ENCODE measurements at places on chromosomes 3 and 15.

GRCh38 chr3:149291178-149291577 lies 42.3 kb downstream of the TM4SF18 start:
- DNase-seq: no peak

GRCh38 chr3:135633078-135633477 lies 332.4 kb upstream of the PPP2R3A start:
- no peak for DNase-seq

- DNase-seq: peak; percentile 61
Measured at GRCh38 chr15:98647026-98647773, 1.1 kb upstream of the IGF1R start.

GRCh38 chr3:83321891-83322290 lies 1560.4 kb upstream of the GBE1 start:
- no peak for DNase-seq

- DNase-seq: no peak
Measured at GRCh38 chr3:172056416-172056815, 17.0 kb downstream of the FNDC3B start.

- no peak for DNase-seq
Measured at GRCh38 chr3:183988216-183988790, 29.4 kb downstream of the ABCC5 start.

- no peak for DNase-seq
Measured at GRCh38 chr15:76252249-76252648, 59.0 kb downstream of the ETFA start.

GRCh38 chr3:191329654-191330529 lies at the start of gene UTS2B:
Gene UTS2B, minus strand, starts transcription at chr3:191330526. Its CDS starts 48,337 bp downstream, at chr3:191282189.
- DNase-seq: no peak

GRCh38 chr3:87167628-87168456 lies 59.3 kb upstream of the CHMP2B start:
- DNase-seq: peak; percentile 21

DNA sequence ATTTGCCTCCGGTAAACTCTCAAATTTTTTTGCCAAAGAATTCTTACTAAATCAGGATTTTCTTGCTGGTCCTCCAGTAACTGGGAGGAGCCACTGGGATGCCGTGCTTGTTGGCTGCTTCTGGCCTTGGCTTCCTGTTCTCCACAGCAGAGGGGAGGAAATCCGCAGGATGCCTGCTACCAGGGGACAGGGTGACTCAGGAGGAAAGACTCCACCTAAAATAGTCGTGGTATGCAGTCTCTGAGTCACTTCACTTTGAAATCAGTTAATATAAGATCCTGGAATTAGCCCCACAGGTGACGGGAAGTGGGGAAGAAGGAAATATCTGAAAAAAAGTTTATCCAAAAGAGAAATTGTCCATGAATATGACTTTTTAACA lies 6.5 kb upstream of the TM4SF18 start:
- DNase-seq: no peak

GRCh38 chr3:168974617-168975403 lies 688.7 kb downstream of the MECOM start:
- no peak for DNase-seq

- DNase-seq: no peak
Measured at GRCh38 chr3:41001556-41001955, 197.7 kb upstream of the CTNNB1 start.

DNA sequence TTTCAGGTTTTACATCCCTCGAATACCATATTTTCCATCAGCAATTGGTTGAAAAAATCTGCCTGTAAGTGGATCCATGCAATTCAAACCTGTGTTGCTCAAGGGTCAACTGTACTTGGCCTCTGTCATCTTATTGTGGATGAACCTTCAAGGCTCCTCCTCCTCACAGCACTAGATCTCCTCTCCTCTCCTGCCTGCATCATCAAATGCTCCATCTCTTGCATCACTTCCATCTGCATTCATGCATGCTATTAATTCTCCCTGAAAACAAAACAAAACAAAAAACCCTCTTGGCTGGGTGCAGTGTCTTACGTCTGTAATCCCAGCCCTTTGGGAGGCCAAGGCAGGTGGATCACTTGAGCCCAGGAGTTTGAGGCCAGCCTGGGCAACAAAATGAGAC lies 10.1 kb downstream of the BCL2L10 start:
- DNase-seq: no peak

GRCh38 chr3:83928391-83928790 lies 1030.4 kb upstream of the CADM2 start:
- DNase-seq: no peak

DNA sequence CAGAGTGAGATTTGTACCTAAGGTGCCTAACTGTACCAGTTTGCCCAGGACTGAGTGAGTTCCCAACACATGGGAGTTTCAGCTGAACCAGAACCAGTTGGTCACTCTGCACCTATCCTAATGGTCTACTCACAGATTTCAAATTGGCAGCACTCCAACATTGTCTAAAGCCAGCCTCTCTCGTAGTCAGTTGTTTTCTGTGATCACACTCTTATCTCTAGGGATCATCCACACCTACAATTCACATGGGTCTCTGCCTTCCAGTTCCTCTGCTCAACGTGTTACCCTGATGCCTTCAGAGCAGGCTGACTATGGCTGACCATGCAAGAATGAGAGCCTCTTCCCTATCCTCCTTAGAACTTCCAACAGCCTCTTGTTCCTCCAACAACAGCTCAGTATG lies 624.8 kb downstream of the NTRK3 start:
- no peak for DNase-seq

DNA sequence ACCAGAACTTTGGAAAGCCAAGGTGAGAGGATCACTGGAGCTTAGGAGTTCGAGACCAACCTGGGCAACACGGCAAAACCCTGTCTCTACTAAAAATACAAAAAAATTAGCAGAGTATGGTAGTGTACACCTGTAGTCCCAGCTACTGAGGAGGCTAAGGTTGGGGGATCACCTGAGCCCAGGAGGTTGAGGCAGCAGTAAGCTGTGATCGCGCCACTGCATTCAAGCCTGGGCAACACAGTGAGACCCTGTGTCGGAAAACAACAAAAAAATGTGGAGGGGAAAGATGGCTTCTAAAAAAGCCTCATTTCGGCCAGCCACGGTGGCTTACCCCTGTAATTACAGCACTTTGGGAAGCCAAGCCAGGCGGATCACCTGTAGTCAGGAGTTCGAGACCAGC lies 54.5 kb downstream of the SETD2 start:
- DNase-seq: no peak
